Esophagus squamous epithelium (tissue), 5 donors: ENCODE measurements at places on chromosomes 1 and 21.

GRCh38 chr1:184759112-184759511 lies 4.5 kb upstream of the EDEM3 start:
- DNase-seq, result no peak

DNA sequence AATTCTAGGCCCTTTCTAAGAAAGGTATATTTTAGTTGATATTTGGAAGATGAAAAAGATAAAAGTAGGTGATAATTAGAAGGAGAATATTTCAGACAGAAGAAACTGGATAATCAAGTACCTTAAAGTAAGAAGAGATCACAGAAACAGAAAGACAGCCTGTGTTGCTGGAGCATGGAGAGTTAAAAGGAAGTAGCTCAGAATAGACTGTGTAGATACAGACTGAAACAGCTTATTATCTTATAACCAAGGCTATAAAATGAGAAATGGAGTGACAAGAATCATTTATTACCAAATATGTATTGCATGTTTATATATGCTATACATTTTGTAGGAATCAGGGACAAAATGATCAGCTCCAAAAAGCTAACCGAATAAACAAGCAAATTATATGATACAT lies 1120.3 kb downstream of the BRINP3 start:
- no peak for DNase-seq

DNA sequence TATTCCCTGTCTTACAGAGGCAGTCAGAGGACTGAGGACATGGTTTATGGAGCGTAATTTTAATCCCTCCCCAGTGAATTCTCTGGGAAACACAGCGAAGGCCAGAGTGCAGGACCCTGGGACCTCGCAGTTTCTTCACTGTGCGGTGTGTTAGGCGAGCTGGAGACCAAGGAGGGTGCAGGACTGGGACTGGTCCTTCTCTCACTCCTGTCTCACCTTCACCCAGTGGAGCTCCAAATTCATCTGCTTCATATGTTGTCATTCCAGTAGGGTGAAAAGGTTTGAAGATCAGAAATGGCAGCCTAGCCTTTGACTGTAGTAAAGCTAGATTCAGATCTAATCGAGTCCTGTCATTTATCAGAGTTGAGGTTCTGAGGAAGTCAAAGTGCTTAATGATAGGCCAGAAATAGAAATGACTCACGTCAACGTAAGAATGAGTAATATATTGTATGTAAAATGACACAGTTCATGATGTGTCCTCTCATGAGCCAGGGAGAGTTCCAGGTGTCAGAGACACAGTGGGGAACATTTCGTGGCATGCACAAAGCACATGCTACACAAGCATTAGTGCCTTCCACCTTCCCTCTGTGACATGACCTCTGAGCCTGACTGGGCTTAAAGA lies 647.5 kb downstream of the SMYD3 start:
- DNase-seq, result no peak

GRCh38 chr1:241413974-241414373 lies 57.0 kb upstream of the RGS7 start:
- DNase-seq, result no peak

GRCh38 chr1:211606914-211607753 lies 28.2 kb upstream of the SLC30A1 start:
- DNase-seq, result peak; percentile 17

GRCh38 chr1:193418745-193419058 lies 232.3 kb upstream of the B3GALT2 start:
- no peak for DNase-seq
